ENCODE measurements at places on chromosomes 3 and 15.

DNA sequence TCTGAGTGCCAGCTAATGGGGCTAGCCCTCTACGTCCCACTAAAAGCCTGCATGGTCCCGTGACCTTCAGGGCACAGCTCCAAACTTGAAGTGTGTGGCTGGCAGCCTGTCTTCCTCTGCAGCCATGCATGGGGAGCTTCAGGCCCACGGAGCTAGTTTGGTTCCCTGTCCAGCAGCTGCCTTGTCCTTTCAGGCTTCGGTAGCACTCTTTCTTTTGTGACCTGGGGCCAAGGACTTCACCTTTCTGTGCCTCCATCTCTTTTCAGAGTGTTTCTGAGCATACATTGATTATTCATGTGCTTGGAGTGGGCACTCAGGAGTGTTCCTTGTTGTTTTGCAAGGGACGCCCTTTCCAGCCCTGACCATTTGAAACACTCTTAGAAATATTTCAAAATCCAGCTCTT lies 155.2 kb downstream of the DNAJB8 start:
- no peak for DNase-seq

DNA sequence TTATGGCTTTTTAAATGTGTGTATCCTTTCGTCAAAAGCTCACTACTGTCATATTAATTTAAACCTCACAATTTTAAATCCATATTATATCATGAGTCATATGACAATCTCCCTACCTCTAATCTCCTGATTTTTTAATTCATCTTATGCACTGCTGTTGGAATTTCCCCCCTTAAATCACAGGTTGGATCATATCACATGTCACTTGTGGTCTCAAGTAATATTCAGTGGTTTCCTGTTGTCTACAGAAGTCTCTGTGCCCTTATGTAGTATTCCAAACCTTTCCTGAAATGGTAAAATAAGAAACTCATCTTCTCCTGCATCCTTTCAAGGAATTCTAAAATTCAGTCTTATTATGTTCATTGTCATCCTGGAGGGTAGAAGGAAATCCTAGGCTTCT lies 116.0 kb upstream of the CBLB start:
- DNase-seq, result no peak

DNA sequence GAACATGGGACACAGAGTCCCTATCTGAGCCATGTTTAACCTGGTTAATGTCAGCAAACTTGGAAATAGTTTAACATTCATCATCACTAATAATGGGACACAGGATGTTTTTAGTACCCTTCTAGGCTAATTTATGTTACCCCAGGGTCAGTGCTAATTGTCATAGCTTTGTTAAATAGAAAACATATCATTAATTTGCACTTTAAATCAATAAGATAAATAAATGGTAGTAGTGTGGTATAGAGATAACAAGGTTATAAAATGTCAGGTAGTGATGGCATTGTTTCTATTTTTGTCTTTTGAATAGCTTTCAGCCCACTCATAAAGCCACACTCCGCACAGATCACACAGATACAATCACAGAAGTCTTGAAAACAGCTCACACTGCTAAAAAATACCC lies 534.9 kb downstream of the MECOM start:
- no peak for DNase-seq

GRCh38 chr3:99895703-99896441 lies 78.2 kb downstream of the CMSS1 start:
- peak; percentile 49 for DNase-seq

DNA sequence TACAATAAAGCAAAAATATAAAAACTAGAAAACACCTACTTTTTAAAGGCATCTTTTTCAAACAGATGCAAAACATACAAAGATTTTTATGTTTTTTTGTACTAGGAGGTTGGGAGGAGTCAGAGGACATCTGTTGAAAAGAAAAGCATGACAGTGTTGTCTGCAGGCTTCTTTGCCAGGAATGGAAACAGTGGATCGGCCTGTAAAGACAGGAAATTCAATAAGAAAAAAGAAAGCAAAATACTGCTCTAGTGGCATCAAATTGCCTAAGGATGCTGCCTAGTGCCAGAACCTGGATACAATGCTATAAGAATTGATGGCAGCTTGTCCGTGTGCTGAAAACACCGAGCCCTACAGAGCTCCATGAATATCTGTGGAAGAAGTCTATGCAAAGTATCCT lies 69.9 kb downstream of the TBC1D5 start:
- DNase-seq, result no peak

- DNase-seq, result no peak
These were observed 221.9 kb upstream of the NANOGP8 start for GRCh38 chr15:35307026-35307425.

DNA sequence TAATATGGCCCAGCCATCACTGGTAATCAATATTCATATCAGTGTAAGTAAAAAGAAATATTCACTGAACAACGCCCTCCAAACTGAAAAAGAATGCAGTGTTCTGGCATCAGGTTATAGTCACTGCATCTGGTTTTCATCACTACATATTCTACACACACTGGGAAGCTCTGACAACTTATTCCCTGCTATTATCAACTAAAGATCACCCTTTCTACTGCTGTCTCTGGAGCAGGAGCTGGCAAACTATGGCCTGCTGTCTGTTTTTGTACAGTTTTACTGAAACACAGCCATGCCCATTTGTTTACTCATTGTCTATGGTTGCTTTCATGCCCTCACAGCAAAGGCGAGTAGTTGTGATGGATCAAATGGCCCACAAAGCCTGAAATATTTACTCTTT lies 35.3 kb downstream of the TUBGCP4 start:
- no peak for DNase-seq

DNA sequence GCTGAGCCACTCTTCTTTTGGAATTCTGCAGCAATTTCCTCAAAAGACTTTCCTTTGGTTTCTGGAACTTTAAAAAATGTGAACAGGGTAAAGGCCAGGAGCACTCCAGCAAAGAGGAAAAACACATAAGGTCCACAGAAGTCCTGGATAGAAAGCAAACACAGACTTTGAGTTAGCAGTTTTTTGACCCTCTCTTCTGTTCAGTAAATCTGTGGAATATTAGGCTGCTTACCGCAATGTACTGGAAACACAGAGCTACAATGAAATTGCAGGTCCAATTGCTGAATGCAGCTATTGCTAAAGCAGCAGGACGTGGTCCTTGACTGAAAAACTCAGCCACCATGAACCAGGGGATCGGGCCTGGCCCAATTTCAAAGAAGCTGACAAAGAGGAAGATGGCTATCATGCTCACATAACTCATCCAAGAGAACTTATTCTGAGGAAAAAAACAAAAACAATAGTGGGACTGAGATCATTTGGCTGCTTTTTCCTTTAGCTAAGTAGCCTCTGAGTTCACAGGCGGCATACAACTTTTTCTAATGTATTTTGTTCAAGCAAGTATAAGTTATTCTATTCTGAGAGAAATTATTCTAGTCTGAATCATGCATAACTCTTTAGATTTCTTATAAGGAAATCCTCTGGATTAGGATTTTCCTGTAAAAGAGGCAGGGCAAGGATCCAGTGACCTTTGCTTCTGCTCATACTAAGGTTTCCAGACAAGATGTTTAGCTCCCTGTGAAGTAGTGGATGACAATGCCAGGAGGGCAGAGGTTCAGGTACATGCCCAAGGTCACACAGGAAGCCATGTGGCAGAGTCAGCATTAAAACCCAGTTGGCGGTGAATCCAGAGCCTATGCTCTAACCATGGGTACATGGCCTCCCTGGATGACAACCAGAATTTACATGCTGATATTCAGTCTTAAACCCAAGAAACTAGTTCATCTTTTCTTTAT lies 28.3 kb downstream of the SLC2A2 start:
- DNase-seq, result no peak

GRCh38 chr3:97932387-97932801 lies 39.8 kb downstream of the RIOX2 start:
- no peak for DNase-seq

GRCh38 chr3:7667774-7668173 lies 806.9 kb downstream of the GRM7 start:
- no peak for DNase-seq

DNA sequence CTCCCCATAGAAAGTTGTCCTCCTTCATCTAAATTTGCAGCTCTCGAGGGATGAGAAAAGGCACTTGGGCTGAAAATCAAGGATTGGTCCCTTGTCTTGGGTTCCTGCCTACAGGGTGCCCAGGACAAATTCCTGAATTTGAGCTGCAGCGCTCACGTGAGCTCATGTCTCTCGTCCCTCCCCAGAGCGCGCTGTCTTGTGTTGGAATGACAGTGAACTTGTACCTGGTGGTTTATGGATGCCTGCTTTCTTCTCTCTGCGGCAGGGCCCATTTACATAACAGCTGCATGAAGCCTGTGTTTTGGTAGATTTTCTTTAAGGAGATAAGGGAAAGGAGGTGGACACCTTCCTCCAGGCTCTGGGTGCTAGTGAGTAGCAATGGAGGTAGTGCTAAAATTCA lies 4.3 kb downstream of the RYR3 start:
- peak; percentile 28 for DNase-seq

DNA sequence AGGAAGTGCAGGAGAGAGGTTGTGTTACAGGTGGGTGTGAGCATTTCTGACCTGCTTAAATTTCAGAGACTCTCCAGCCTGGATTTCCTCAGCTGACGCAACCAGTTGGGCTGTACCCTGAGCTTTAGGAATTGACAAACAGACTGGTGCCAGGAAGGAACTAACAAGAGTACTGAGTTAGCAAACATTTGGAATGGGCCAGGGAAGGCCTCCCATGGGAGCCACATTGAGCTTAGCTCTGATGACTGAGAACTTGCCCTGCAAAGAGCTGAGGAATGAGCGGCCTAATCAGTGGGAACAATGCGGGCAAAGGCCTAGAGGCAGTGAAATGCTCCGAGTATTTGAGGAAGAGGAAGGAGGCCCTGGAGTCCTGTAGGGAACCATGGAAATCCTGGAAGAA lies 254.2 kb downstream of the FEZF2 start:
- no peak for DNase-seq

DNA sequence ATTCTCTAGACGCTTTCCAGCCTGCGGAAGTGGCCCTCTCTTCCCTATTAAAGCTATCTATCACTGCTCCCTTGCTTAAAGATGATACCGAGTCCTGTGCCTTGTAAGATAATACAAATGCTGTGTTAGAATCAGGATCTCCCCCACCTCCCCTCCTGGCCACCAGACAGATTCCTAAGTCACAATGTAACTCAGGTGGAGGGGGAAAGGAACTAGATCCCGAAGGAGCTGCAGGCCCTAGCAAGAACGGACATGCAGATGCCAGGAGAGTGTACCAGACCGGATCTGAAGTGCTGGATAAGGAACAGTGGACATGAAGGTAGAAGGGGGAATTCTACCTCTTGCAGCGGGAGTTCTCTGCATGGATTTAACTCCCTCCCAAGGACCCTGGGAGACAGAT lies 230.7 kb upstream of the LYSMD4 start:
- DNase-seq, result no peak

DNA sequence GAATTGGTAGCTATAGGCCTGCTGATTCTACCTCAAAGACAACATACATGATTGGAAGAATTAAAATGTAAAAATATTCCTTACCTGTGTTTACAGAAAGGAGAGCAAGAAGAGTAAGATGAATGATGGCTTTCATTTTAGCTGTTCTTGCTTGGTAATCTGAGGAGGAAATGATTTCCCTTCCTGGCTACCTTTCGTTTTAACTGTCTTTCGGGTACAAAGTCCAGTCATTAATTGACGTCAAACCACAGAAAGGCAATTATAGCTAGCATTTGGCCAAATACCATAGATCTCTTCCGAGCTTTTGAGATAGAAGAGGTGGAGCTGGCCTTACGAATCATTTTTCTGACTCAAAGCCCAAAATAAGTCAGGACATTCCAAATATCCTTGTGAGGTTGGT lies at the start of gene MUC13:
MUC13 (minus strand) TSS at position 175 of the 400 bp plus-strand sequence; CDS start at position 136, 39 bp downstream.
- no peak for DNase-seq

DNA sequence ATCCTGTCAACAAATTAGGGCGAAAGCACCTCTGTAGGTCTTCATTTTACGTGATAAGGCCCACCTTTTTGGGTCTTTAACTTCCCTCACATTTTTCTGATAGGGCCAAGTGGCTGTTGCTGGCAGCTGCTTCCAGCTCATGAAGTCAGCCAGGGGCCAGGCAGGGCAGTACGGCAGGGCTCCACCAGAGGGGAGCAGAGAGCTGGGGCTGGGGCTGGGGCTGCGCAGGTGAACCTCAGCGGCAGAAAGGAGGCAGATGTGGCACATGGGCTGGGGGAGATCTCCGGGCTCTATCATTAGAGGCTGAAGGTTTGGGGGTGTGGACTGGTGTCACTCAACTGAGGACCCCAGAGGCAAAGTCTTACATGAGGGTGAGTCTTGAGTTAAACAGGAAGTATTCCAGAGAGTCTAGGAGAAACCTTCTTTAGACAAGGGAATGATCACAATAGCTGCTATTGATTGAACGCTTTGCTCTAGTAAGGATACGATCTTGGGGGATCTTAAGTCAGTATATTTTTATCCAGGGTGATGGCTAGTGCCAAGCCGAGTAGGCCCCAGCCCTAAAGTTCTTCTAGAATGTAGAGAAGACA lies 62.8 kb upstream of the MEX3B start:
- peak; percentile 82 for DNase-seq

GRCh38 chr3:14640734-14641133 lies 10.8 kb upstream of the CCDC174 start:
- no peak for DNase-seq

- no peak for DNase-seq
These were observed 16.8 kb downstream of the LPP start for GRCh38 chr3:188170461-188171459.

DNA sequence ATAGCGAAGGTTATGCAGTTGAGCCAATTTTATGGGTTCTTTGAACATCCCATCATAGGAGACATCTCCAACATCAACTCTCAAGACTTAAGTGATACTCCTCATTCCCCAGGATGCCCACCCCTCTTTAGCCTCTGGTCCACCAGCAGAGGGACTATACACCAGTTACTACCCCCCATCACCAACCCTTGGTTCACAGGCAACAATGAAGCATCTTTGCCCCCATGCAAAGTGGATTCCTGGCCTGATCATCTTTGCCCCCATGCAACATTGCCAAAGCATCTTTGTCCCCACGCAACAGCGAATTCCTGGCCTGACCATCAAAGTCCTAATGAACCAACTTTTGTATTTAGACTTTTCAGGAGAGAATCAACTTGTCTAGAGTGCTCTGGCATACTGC lies 19.1 kb downstream of the GPR15 start:
- no peak for DNase-seq

DNA sequence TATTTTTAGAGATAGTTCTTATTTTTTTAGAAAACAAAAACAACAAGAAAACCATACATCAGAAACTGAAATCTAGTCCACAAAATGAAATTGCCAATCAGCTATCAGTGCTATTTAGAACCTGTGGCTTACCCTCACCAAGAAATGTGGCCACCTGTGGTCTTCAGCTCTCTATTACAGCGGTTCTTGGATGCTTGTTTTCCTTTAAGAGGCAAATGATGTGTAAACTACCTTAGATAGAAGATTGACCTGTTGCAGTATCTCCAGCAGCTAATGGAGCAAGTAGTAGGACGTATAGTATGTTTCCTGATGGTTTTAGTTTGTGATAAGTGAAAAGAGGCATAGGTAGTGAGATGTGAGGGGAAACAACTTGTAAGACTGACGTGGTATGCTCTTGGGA lies 21.2 kb downstream of the TFG start:
- no peak for DNase-seq

All from hematopoietic multipotent progenitor cell treated with erythropoietin and hydrocortisone succinate and interleukin-3 and kit ligand, for 6 days (in vitro differentiated cells).